Mesenchymal stem cell (in vitro differentiated cells and primary cell): ENCODE measurements at places on chromosomes 3 and 15.
A peak's percentile ranks its signal among the peaks of the same experiment; 100 is the strongest.

DNA sequence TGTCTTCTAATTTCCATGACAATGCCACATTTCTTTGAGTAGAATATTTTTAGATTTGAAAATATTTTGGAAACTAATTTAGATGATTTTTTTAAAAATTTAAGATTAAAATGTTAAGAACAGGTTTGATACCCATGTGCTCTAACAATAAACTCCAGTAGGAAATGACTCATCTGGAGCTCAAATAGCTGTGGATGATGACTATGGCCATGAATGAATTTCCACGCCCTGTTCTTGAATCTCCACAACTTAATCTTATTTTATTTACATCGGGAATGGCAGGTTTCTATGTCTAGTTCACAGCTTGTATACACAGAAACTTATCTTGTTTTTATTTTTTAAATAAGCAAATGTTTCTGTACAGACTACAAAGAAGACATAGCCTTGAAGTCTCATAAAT lies 726.8 kb downstream of the NAALADL2 start:
- DNase-seq = peak; percentile 79
- H3K27me3 ChIP-seq = no peaks in the 10 kb centered on the region
- no peaks in the 10 kb centered on the region for H3K4me1 ChIP-seq
- H3K36me3 ChIP-seq = no peaks in the 10 kb centered on the region

GRCh38 chr15:56672721-56673120 lies 60.6 kb downstream of the ZNF280D start:
- H3K4me3 ChIP-seq = no peak overlapping the region
- H3K27ac ChIP-seq = no peak overlapping the region
- H3K27me3 ChIP-seq = no peaks in the 10 kb centered on the region
- no peaks in the 10 kb centered on the region for H3K4me1 ChIP-seq
- DNase-seq = peak; percentile 33
- H3K36me3 ChIP-seq = no peaks in the 10 kb centered on the region

DNA sequence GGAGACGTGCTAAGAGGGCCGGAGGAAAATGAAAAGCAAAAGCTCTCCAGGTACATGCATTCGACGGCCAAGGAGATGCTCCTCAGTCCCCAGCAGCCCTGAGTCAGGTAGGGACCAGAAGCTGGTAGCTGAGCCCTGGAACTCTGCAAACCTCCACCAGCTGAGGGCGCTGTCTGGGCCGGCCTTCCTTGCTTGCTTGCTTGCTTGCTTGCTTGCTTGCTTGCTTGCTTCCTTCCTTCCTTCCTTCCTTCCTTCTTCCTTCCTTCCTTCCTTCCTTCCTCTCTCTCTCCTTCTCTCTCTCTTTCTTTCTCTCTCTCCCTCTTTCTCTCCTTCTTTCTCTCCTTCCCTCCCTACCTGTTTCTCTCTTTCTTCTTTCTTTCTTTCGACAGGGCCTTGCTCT lies 94.6 kb upstream of the RASGRF1 start:
- H3K27me3 ChIP-seq = peaks cover 15% of the 10 kb centered on the region
- no peak for DNase-seq
- no peaks in the 10 kb centered on the region for H3K36me3 ChIP-seq
- H3K4me1 ChIP-seq = no peaks in the 10 kb centered on the region
- H3K27ac ChIP-seq = no peak overlapping the region

DNA sequence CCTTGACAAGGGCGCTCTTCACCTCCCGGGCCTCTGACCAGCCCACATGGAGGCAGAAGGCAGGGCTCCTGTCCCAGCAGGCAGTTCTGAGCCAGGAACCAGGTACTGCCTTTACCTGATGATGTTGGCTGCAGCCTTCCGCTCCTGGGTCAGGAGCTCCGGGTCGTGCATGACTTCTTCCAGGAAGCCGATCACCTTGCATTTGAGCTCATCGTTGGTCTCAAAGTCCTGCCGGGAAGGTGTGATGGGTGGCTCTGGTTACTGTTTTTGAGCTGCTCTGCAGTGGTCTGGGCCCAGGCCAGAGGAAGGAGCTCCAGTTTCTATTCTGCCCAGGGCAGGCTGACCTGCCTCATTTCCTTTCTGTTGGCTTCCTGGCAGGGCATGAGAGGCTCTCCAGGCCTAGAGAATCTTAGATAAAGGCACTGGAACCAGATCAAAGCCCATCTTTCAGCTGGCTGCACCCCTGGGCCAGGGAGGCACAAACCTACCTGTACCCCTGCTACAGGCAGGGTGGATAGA lies 53.2 kb upstream of the CTSH start:
- H3K4me3 ChIP-seq = no peak overlapping the region
- peaks cover 35% of the 10 kb centered on the region for H3K4me1 ChIP-seq
- no peak for DNase-seq
- H3K27me3 ChIP-seq = peaks cover 15% of the 10 kb centered on the region

DNA sequence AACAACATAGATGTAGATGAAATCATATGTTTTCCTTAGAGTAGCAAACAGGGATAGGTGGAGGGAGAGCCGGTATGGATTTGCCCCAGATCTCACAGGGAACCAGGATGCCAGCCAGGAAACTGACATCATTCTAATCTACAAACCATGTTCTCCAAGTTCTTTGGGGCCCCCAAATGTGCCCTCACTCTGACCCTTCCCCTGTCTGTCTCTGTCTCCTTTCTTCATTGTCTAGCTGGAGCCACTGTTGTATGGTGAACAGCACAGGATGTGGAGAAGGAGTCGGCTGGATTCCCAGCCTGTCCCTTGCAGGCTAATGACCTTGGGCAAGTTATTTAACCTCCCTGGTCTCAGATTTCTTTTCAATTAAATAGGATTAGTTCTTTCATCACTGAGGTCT lies 962 bp downstream of the ATP13A5 start:
- DNase-seq = no peak

DNA sequence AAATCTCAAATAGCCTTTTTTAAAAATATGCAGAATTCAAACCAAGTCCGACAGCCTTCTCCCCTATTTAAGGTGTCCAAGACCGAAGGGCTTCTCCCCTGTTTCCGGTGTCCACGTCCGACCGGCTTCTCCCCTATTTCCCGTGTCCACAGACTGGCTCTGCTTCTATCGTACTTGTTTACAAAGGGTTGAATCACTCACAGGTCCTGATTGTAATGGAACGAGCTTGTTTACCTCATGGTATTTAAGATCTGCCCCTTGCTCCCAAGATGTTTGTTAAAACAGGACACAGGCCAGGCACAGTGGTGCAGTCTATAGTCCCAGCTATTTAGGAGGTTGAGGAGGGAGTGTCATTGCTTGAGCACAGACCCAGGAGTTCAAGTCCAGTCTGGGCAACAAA lies 90.4 kb upstream of the ROBO2 start:
- DNase-seq = no peak
- H3K36me3 ChIP-seq = no peaks in the 10 kb centered on the region
- H3K27me3 ChIP-seq = no peaks in the 10 kb centered on the region
- H3K27ac ChIP-seq = no peak overlapping the region
- H3K4me1 ChIP-seq = no peaks in the 10 kb centered on the region

DNA sequence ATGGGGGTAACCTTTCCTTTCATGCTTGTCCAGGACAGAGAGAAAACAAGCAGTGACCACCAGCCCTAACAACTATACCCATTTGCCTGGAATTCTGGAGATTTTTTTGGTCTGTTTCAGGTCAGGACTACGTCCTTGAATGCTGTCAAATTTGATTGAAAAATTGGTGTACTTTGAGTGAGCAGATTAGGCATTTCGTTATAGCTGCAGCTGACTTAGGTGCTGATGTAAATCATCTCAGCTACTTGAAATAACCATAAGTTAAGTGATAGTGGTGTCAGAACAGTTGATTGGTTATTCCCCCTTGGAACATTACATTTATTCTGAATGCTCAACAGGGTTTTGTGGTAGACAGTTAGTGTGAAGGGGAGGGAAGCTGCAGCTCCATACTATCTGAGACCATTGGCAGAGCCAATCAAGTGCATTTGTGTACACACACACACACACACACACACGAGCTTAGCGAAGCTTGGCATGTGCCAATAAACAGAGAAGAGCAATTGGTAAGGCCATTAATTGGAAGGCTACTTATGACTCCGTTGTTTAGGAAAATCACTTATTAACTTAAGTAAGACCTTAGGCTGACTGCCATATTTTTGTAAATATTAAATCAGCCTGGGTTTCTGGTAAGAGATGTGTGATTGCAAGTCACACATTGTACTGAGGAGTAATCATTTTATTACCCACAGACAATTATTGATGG lies 447.8 kb downstream of the MFSD1 start:
- H3K27ac ChIP-seq = no peak overlapping the region
- no peak for DNase-seq
- no peaks in the 10 kb centered on the region for H3K27me3 ChIP-seq
- H3K36me3 ChIP-seq = no peaks in the 10 kb centered on the region

DNA sequence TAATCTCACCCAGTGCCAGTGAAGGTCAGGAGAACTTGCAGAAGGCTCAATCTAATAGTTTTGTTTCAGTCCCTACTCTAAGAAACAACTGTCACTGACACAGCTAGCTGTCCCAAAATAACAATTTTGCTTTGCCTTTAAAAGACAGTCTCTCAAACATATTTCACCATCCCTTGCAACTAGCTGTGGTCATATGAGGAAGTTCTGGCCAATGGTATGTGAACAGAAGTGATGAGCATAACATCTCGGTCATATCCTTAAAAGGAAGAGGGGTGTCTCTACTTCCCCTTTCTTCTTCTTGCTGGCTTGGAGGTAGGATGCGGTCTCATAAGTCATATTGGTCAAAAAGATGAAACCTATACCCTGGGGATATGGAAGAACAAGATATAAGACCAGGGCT lies 198.1 kb downstream of the NEK10 start:
- no peaks in the 10 kb centered on the region for H3K36me3 ChIP-seq
- H3K27ac ChIP-seq = no peak overlapping the region
- no peaks in the 10 kb centered on the region for H3K27me3 ChIP-seq

GRCh38 chr3:107142786-107143575 lies 234.3 kb upstream of the CCDC54 start:
- H3K36me3 ChIP-seq = no peaks in the 10 kb centered on the region
- DNase-seq = no peak
- no peak overlapping the region for H3K4me3 ChIP-seq
- H3K27ac ChIP-seq = no peak overlapping the region
- H3K27me3 ChIP-seq = no peaks in the 10 kb centered on the region

GRCh38 chr15:82862886-82863285 lies 53.5 kb downstream of the WHAMM start:
- DNase-seq = no peak
- H3K4me3 ChIP-seq = no peak overlapping the region
- no peak overlapping the region for H3K27ac ChIP-seq
- H3K27me3 ChIP-seq = no peaks in the 10 kb centered on the region
- no peaks in the 10 kb centered on the region for H3K36me3 ChIP-seq

- H3K27me3 ChIP-seq = peaks cover 93% of the 10 kb centered on the region
- H3K27ac ChIP-seq = no peak overlapping the region
- no peaks in the 10 kb centered on the region for H3K36me3 ChIP-seq
- no peak for DNase-seq
- H3K4me3 ChIP-seq = no peak overlapping the region
Observed at GRCh38 chr3:10968401-10968800, 24.1 kb upstream of the SLC6A1 start.

- H3K36me3 ChIP-seq = no peaks in the 10 kb centered on the region
- H3K27me3 ChIP-seq = no peaks in the 10 kb centered on the region
- no peak overlapping the region for H3K4me3 ChIP-seq
- no peak overlapping the region for H3K27ac ChIP-seq
Observed at GRCh38 chr3:109387201-109387600, 49.9 kb upstream of the DPPA4 start.

DNA sequence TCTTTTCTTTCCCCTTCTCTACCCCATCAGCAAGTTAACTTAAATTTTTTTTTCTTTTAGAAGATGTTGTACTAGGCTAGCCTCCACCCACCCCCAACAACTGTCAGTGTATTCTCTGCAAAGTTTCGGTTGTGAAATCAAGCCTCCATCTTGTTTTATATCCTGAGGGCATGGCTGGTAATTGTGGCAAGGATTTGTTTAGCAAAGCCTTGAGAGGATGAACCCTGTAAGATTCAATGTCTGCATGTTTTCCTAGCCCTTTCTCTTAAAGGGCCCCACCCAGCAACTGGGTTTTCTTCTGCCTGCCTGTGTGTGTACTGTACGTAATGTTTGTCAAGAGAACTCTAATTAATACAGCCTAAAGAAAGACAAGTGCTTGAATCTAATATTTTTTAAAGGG lies 475.3 kb downstream of the FHIT start:
- H3K36me3 ChIP-seq = no peaks in the 10 kb centered on the region
- no peak for DNase-seq
- no peak overlapping the region for H3K27ac ChIP-seq
- H3K4me1 ChIP-seq = no peaks in the 10 kb centered on the region
- H3K27me3 ChIP-seq = no peaks in the 10 kb centered on the region
- no peak overlapping the region for H3K4me3 ChIP-seq

DNA sequence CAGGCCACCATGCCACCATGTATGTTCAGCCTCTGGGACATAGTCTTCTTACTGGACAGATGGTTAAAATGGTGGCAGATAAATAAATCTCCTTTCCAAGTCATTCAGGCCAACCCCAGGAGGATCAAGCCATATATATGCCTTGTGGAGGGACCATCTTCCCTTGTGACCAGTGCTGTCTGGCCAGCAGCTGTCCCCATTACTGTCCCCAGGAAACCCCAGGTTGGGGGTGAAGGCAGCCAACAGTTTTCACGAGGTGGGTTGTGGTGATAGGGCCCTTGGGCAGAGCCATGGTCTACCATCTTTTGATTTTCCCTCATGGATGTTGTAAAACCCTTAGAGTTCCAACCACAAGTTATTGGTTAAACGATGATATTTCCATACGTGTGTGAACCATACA lies 48.7 kb upstream of the PCSK6 start:
- no peak overlapping the region for H3K27ac ChIP-seq
- no peaks in the 10 kb centered on the region for H3K36me3 ChIP-seq
- no peak overlapping the region for H3K4me3 ChIP-seq
- peaks cover 12% of the 10 kb centered on the region for H3K27me3 ChIP-seq
